H9 (cell line): ENCODE measurements at places on chromosomes 12 and 14. TPM values are rescaled to one million over a fixed set of nuclear protein-coding genes. Genes with fewer than 3 reads are reported as not detected.

PTHLH gene
- 0.35 and 0.39 TPM in 2 replicates for total RNA-seq

DNA sequence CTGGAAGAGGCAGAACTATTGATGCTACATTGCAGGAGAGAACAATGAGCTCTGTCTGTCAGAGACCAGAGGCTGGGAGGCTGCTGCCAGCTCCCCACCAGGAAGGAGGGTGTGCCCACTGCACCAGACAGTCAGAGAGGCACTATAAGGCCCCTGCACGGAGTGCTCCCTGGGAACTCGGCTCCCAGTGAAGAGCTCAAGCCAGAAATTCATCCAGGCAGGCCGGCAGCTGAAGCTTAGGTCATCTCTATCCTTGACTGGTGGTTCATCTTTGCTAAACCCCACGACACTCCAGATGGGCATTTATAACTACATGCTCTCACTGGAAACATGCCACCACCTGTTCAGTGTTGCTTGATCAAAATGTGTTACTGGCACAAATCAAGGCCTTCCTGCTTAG, 65.1 kb upstream of the GPATCH2L start:
- H3K4me3 ChIP-seq = no peak overlapping the region
- no peaks in the 10 kb centered on the region for H3K27me3 ChIP-seq
- no peak for DNase-seq
- H3K27ac ChIP-seq = no peak overlapping the region
- H3K36me3 ChIP-seq = no peaks in the 10 kb centered on the region
- peaks cover 13% of the 10 kb centered on the region for H3K4me1 ChIP-seq

DNA sequence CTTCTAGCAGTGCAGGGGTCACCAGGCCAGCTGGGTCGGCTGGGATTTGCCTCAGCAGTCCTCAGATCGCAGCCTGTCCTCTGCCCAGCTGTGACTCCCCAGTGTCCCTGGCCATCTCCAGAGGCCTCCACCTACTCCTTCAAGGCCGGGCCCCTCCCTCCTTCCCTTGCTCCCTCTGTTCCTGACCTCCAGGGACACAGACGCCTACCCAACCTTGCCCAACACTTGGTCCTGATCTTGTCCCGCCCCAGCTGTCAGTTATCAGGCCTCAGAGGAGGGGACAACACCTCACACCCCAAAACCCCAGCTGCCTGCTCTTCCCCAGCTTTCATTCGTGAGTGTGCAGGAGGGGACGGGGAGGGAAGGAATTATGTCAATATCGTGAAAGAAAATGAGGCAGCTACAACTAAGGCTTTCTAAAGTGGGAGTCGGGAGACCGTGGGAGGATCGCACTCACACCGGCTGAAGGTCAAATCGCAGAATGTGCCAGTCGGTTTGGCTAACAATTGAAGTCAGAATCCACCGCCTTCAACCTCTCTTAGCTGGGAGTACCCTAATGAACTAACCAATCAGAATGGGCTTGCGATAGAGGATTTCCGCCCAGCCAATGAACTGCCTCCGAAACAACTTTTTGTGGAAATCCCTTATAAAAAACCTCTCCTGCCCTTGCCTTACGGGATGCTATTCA, 9.4 kb upstream of the PLBD2 start:
- no peaks in the 10 kb centered on the region for H3K36me3 ChIP-seq
- no peak overlapping the region for H3K4me3 ChIP-seq
- H3K27ac ChIP-seq = no peak overlapping the region

RIMBP2 gene
- total RNA-seq = 0.70 TPM in 2 replicates

GRCh38 chr12:116714175-116714574, 23.7 kb downstream of the SPRING1 start:
- peaks cover 29% of the 10 kb centered on the region for H3K36me3 ChIP-seq
- H3K4me1 ChIP-seq = peaks cover 3% of the 10 kb centered on the region; the same call in 1 of the 2 replicates
- no peak for DNase-seq
- H3K27me3 ChIP-seq = no peaks in the 10 kb centered on the region

DNA sequence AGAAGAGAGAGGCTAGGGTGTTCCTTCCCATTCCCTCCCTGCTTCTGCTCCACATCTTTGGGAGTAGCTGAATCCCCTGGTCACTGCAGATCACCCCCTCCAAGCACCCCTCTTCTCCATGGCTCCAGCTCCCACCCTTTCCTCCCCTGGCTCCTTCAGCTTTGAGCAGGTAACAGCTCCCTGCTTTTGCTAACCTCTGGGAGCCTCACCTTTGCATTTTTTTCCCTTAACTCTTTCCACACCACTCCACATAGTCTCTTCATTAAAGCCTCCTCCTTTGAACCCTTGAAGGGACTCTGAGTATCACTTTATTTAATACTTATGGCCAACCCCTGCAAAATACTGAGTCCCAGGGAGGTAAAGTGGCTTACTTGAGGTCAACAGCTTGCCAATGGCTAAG, 25.7 kb upstream of the SERPINA6 start:
- H3K4me1 ChIP-seq = no peaks in the 10 kb centered on the region
- H3K27me3 ChIP-seq = no peaks in the 10 kb centered on the region
- H3K4me3 ChIP-seq = no peak overlapping the region
- no peak overlapping the region for H3K27ac ChIP-seq
- no peak for DNase-seq
